ENCODE measurements at places on chromosomes 3 and 15. TPM values are rescaled to one million over a fixed set of nuclear protein-coding genes. Genes with fewer than 3 reads are reported as not detected.

DNA sequence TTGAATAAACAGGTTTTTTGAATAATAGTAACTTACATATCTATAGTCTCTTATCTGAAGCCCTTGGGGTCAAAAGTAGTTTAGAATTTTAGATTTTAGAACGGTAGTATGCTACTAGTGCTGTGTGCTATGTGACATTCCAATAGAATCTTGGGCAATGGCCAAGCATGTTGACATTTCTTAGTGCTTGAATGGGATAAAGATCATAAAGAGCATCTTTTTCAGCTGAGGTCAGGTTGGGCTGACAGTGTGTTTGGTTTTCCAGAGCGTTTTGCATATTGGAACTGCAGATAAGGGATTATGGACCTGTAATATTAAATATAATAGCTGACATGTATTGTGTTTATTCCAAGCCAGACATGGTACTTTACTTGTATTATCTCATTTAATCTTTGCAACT is 32.1 kb downstream of the CNTN4 start:
- DNase-seq = no peak

DNA sequence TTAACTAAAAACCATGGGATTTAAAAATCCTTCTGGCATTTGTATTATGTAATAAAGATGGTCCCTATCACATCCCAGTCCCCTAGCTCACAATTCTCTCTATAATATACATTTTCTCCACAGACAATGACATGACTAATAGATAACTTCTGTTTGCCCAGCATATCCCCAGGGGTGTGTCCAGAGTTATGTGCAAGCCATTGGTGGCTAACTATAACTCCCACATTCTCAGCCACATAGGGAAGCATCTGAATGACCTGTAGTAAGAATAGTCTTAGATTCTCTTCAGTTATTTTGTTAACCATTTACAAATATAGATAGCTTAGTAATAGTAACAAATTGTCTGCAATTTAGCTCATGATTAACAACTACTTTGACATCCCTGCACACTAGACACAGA is 52.2 kb upstream of the RBSN start:
- DNase-seq = no peak

- no peak for DNase-seq
These were observed 65.5 kb downstream of the BBX start for GRCh38 chr3:107588217-107588616.

The CCR1 gene
- 0.19 TPM for total RNA-seq

- no peak for DNase-seq
These were observed 247.9 kb upstream of the STT3B start for GRCh38 chr3:31284776-31285175.

- DNase-seq = no peak
These were observed 20.9 kb downstream of the GREM1 start for GRCh38 chr15:32738666-32739065.

The HESX1 gene
- 0.17 TPM for total RNA-seq

GRCh38 chr15:93035092-93035915 is 53.7 kb downstream of the RGMA start:
- DNase-seq = no peak

DNA sequence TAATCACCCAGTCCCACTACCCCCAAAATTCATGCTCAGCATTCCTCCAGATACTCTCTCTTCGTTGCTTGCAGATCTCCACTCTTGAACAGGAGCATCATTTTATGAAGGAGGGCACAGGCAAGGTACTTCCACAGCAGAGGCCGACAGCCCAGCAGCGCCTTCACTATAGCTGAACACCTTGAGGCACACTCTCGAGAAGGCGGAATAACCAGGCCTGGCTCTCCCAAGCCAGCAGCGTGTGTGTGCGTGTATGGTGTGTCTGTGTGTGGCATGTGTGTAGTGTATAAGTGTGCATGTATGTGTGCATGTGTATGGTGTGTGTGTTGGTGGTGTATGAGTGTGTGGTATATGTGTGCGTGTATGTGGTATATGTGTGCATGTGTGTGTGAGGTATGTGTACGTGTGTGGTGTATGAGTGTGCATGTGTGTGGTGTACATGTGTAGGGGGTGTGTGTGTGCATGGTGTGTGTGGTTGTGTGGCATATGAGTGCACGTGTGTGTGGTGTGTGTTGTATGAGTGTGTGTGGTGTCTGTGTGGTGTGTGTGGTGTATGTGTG is 161.8 kb downstream of the XXYLT1 start:
- no peak for DNase-seq

DNA sequence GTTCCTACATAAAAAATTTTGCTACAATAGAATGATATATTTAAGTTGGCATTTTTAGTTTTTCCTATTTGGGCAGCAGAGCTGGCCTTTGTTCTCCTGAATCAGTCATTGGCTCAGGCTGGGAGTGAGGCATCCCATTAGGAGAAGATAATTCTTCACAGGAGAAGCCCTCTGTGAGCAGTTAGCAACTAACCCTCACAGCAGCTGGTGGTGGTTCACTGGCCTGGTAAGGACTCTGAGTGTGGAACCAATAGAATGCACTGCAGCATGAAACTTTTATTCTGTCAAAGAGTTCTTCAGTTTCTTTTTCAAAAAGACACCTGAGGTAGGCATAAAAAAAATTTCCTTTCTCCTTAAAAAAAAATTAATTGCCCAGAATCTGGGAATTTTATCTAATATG is 562.6 kb downstream of the ZNF385D start:
- DNase-seq = no peak

DNA sequence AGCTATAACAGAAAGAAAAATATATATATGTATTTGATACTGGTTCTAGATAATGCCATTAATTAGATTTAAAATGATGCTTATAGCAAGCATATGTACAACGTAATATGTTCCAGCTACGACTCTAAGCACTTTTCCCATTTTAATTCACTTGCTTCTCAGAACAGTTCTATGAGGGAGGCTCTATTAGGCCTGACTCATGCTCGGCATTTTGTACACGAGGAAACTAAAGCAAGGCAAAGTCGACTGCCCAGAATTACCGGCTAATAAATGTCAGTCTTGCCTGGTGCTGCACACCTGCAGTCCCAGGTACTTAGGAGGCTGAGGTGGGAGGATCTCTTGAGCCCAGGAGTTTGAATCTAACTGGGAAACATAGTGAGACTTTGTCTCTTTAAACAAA is 106.0 kb downstream of the PTPRG start:
- DNase-seq = no peak

The FETUB gene
- not detected for total RNA-seq

DNA sequence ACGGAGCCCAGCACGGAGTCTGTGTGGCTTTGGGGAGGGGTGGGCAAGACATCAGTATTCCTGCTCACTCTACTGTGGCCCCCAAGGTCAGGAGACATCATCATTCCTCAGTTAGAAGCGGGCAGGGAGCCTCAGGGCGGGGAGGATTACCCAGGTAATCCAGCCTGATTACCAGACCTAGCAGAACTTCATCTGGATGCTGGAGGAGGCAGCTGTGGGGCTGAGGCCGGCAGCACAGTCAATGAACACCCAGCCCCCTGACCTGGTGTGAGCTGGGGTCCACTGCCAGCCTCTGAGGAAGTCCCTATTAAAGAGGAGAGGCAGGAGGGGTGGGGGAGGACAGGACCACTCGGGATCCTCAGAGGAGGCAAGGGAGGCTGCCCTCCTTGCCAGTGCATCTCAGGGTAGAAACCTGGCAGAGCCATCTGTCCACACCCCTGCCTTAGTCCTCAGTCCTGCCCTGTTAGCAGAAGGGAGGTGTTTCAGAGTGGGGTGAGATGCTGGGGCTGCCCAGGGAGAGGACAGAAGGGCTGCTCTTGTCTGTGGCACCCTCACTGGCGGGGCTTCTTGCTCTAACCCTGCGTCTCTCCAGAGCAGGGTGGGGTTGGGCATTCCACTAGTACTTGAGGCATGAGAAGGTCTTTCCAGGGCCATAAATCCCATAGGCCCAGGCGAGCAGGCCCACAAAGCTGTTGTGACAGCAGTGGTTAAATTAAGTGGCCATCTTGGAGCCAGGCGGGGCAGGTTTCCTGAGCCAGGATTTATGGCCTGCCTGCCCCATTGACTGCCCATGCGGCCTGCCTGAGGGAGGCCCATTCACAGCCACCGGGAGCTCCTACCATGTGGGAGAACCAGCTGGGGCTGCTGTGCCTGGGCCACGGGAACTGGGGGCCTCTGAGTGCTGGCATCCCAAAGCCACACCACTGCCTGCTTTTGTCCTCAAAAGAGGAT is 82.1 kb downstream of the LINGO1 start:
- no peak for DNase-seq

The NEO1 gene
- 1.1 TPM for total RNA-seq

DNA sequence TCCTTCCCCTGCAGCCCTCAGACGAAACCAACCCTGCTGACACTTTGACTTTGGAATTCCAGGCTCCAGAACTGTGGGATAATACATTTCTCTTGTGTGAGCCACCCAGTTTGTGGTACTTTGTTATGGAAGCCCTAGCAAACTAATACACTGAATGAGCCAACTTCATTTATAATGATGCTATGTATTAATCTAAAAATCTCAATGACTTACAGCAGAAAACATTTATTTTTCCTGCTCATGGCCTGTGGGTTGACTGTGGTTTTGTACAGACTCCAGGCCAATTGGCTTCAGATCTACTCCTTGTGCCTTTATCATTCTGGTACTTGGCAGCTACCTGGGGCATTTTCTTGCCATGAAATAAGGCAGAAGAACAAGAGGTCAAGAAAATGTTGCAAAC is 152.4 kb downstream of the EBLN2 start:
- DNase-seq = no peak

The IL1RAP gene
- 8.0 TPM for total RNA-seq

- DNase-seq = no peak
These were observed 858 bp downstream of the RBM5 start for GRCh38 chr3:50089609-50089945.

The ARHGEF26 gene
- 1.8 TPM for total RNA-seq

- DNase-seq = no peak
These were observed 147.3 kb upstream of the TLE3 start for GRCh38 chr15:70244978-70245542.

- no peak for DNase-seq
These were observed 88.7 kb downstream of the DUT start for GRCh38 chr15:48419896-48420295.

DNA sequence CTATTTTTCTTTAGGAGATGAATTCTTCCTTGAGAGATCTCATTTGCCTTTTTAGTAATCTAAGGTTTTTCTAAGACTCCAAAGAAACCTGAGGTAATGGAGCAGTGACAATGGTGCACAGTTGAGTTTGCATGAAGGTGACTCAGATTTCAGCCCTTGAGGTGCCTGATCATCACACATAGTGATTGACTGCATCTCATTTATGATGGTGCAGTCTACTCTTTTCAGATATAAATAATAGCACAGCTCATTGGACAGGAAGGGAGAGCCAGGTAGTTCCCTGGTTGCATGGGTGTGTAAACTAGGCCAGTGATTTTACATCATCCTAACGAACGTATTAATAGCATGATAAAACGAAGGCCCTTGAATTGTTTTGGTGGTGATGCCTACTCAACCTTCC is 86.1 kb upstream of the SAMMSON start:
- no peak for DNase-seq

DNA sequence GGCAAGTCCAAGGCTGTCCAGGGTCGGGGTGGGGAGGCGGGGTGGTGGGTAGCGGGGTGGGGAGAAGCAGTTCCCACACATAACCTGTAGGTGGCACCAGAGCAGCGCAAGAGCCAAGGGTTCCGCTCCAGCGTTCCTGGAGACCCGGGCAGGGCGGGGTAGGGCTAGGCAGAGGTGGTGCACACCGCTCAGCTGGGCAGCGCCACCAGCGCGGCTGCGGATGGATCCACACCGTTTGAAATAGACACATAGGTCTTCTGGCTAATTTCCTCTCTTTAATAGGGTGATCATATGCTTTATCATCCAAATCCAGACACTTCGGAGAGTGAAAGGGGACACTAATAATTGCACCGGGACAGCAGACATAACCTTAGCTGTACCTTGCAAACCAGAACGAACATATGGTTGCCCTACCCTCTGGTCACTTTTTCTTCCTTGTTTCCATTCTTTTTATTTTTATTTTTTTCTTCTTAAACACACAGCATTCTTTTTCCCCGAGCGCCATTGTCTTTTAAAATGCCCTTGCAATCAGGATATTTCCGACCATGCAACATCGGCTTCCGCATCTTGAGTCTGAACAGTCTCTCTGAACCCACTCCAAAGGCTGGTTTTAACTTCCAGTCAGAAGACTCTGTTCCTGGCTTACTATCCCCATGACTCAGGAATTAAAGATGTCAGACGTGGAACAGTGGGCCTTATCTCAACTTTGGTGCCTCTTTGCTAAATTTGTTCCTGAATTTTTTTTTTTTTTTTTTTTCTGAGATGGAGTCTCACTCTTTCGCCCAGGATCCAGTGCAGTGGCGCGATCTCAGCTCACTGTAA is 12.5 kb upstream of the ZSCAN2 start:
- DNase-seq = peak; percentile 72

DNA sequence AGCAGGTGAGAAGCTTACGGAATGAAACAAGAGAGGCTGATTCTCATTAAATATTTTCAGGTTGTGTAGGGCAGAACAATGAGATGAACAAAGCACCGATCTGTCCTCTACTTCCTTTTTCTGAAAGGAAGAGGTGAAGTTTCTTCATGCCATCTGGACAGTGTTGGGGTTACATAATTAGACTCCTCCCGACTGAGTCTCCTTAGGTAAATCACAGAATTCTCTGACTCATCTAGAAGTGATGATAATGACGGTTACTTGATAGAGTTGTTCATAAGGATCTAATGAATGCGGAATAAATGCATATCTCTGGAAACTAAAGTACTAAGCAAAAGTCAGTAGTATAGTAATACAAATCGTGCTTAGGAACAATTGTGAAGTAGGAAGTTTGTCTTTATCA is 21.2 kb downstream of the CRTC3 start:
- peak; percentile 13 for DNase-seq

The SLC38A3 gene
- not detected for total RNA-seq

GRCh38 chr15:43521419-43521818 is 4.0 kb downstream of the MAP1A start:
- DNase-seq = no peak

The GABRA5 gene
- not detected for total RNA-seq

The GPR62 gene
- total RNA-seq = not detected

The CAMK2N2 gene
- 0.69 TPM for total RNA-seq

GRCh38 chr3:63429905-63430304 is 151.8 kb downstream of the SYNPR start:
- DNase-seq = no peak

GRCh38 chr3:168436245-168436724 is 340.6 kb upstream of the GOLIM4 start:
- no peak for DNase-seq

DNA sequence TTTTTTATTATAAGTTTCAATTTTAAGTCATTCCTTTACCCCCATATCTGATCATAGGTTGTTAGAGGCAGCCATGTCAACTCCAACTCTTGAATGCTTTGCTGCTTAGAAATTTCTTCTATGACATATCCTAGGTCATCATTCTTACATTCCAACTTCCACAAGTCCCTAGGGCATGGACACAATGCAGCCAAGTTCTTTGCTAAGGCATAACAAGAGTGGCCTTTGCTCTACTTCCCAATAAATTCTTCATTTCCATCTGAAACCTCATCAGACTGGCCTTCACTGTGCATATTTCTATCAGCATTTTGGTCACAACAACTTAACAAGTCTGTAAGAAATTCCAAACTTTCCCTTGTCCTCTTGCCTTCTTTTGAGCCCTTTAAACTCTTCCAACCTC is 28.5 kb downstream of the TRIM42 start:
- DNase-seq = no peak

The DAZL gene
- not detected for total RNA-seq
